T1000 (cell line): ENCODE measurements at places on chromosomes 6 and 20.

DNA sequence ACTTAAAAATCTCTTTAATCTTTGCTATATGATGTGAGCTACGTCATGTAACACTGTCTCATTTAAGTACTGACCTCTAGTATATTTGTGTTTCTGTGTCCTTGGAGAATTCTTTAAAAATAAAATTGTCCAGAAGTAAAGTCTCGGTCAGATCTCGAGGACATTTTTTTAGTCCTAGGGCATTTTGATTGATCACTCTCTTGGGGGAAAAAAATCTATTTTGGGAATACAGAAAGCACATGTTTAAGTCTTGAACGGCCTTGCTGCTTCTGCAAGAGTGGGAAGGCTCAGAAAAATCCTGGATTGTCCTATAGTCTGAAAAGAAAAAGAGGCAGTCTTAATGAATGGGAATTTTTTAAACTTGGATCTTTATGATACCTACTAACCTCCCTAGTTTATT is 234.3 kb downstream of the UTRN start:
- no peak for DNase-seq

GRCh38 chr6:165971202-165971601 is 196.4 kb downstream of the TBXT start:
- no peak for DNase-seq

DNA sequence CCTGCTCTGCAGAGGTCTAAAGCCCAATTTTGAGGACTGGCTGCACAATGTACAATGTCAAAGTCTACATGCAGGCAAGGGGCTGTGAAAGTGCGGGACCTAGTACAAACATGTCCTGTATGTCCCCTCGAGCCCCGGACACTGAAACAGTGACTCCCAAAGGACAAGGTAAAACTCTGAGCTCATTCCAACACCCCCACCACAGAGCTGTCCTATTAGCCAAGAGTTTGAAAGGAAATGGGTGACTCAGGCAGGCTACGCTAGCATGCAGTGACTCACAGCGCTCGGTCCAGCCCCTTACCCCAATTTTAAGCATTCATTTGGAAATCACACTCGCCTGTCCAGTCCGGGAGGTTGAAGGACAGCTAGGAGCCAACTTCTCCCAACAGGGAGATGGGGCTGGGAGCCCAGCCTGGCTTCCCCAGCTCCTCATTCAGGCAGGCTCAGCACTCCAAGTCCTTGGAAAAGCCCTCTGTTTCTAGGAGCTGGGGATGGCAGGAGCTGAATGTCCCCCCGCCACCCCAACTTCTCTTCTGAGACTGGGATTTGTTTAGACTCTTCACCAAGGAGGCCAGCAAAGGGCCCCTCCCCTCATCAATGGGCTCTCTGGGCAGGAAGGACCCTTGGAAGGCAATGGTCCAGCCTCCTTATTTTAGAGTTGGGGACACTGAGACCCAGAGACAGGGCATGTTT is 3.9 kb downstream of the SDC4 start:
- DNase-seq = peak; percentile 74

- no peak for DNase-seq
Measured at GRCh38 chr6:52135217-52135616, 47.8 kb upstream of the PKHD1 start.

DNA sequence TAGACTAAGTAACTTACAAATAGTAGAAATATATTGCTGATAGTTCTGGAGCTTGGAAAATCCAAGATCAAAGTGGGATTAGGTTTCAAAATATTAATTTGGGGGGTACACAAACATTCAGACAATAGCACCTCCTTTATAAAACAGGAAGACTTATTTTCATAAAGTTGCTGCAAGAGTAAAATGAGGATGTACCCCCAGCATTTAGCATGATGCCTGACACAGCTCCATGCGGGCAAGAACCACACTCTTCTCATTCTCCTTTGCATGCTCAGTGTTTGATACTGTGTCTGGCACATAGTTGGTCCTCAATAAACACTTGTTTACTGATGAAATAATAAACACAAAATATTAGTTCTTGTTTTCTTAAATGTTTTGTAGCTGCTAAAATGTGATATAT is 332.9 kb downstream of the TFAP2A start:
- no peak for DNase-seq

DNA sequence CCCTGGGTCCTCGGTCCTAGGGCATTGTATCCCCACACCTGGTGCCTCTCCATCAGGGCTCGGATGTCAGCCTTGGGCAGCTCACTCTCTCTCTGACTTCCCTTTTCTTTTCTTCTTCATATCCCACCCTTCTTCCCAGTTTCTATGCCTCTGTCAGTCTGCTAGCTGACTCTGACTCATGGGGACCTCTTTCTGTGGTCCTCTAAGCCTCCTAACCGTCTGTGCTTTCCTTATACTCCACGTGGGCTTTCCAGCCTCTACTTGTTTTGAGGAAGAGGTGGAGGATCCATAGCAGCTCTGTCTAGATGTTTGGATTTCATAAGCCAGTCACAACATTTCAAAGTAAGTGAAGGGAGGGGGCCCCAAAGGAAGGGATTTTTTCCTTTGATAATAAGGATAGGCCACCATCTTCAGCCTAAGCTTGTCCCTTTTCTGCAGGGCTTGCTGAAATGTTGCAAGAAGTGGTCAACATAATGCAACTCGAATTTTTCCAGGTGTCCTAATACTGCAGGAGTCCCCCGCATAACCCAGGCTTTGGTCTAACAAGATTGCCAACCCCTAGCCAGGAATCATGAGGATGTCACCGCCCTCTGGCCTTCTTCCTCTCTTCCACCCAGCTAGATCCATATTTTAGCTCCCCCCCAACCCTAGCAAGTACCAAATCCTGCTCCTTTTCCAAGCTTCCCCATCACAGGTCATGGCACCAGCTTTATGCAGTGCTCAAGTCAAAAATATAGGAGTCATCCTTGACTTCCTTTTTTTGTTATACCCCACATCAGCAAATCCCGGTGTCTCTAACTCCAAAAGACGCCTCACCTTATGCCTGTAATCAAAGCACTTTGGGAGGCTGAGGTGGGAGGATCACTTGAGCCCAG is 8.7 kb upstream of the PLTP start:
- no peak for DNase-seq

DNA sequence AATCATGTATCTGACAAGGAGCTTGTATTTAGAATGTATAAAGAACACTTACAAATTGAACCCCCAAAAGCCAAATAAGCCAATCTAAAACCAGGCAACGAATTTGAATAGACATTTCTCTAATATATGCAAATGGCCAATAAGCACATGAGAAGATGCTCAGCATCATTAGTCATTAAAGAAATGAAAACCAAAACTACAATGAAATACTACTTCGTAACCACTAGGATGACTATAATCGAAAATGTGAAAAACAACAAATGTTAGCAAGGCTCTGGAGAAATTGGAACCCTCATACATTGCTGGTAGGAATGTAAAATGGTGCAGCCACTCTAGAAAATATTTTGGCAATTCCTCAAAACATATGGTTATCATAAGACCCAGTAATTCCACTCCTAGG is 105.8 kb upstream of the TOP1 start:
- no peak for DNase-seq
